IMR-90 (cell line): ENCODE measurements at places on chromosomes 16 and 17. TPM values are rescaled to one million over a fixed set of nuclear protein-coding genes. Genes with fewer than 3 reads are reported as not detected.
A peak's percentile ranks its signal among the peaks of the same experiment; 100 is the strongest.

The ALOX15 gene
- total RNA-seq = not detected in 2 replicates

DNA sequence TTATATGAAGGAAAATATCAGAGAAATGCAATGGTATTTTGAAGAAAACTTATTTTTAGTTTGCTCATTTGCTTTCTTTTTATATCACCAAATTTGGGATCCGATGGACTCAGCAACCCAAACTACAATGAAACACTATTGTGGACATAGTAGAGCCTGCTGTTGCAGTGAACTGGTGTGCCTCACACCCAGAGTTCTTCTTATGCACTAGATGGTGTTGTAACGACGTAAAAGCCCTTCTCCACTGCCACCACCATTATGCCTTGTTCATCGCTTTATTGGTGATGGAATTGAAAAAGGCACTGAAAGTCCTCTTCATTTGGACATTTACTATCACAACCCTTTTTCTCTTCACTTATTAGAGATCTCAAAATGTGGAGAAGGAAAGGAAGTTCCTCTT, 381.3 kb downstream of the CDH8 start:
- no peak for DNase-seq

DNA sequence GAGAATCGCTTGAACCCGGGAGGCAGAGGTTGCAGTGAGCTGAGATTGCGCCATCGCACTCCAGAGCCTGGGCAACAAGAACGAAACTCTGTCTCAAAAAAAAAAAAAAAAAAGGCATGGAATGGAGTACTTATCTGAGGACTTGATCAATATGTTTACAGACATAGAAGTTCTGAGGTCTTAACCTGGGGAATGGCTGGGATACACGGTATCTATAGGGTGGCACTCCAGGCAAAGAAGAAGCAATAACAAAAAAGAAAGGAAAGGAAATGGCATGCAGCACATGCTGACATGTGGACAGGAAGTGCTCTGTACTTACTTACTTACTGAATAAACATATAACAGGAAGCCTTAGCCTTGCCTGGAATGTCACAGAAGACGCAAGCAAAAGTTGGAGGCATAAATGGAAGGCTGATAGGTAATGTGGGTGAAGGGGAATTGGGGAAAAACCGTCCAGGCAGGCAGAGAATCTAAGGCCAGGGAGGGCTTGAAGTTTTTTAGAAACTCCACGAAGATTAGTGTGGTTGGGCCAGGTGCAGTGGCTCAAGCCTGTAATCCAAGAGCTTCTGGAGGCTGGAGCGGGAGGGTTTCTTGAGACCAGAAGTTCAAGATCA, 10.1 kb upstream of the SPOP start:
- peak; percentile 61 for DNase-seq

DNA sequence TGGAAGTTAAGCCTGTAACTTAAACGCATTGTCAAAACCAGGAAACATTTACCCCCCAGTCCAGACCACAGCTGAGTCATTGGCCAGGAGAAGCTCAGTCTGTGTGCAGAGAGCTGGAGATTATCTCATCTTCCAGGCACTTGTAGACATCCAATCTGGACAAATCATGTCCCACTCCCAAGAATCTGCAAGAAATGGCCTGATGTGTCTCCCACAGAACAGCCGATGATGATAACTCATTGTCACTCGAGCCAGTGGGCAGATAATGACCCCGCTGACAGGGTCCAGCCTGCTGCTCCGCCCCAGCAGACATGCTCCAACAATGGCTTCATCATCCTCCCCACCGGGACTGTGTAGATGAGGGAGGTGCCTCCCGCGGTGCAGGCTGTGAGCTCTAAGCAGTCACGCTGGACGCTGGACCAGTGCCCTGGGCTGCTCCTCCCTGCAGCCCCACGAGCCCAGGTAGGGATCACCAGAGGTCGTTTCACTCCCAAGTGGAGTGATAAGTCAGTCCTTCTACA, 322.5 kb downstream of the C16orf95 start:
- DNase-seq = peak; percentile 97

DNA sequence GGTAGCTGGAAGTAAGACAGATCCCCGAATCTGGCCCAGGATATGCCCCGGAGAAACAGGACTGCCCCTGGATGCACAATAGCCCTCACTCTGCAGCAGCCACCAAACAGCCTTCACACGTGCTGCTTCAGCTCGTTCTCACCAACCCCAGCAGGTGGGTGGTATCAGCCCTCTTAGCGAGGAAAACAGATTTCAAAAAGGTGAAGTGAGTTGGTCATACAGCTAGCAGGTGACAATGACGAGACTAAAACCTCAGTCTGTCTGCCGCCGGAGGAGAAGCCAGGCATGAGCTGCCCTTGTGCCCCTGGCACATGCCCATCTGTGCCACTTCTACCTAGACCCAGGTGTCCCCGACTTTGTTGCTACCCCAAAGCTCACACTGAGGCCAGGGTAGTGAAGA, 92.4 kb downstream of the YPEL2 start:
- no peak for DNase-seq

GRCh38 chr16:85370881-85371651, 242.1 kb upstream of the GSE1 start:
- DNase-seq = no peak

DNA sequence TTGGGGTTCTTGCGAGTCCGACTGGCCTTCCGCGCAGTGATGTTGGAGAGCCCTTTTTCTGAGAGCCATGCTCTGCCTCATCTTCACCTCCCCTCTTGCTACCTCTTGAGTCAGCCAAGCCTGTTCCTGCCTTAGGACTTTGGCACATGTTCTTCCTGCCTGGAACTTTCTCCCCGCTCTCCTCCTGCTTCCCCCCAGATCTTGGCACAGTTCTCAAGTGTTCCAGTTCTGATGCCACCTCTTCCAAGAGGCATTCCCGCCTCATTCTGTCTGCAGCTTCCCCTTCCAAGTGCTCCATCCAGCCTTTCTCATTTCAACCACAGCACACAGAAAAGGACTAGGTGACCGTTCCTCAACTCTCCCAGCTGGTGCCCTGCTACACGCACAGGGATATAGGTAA, 7.7 kb downstream of the AKAP1 start:
- DNase-seq = no peak

The PERCC1 gene
- total RNA-seq = not detected in 2 replicates
